ENCODE measurements at places on chromosomes 2 and 18. TPM values are rescaled to one million over a fixed set of nuclear protein-coding genes. Genes with fewer than 3 reads are reported as not detected.

DNA sequence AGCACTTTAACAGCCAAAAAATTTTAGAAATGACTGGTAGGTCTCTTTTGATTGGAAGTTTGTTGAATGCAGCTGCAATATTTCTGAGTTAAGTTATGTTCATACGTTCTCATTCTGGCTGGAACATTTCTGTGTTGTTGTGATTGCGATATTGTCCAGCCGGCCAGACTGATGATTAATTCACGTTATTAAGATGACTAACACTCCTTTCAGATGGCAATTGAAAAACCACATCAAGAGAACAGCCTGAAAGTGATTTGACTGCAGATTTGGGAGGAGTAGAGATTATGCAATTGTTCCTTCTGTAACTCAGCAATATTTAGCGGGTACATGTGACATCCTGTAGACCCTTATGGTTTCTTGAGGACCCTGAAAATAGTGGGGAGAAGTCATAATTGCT is 133.7 kb downstream of the FBXO15 start:
- DNase-seq, result peak; percentile 8

GRCh38 chr18:64311859-64312258 is 163.0 kb upstream of the LINC00305 start:
- DNase-seq, result no peak

- DNase-seq, result no peak
These were observed 13.6 kb downstream of the MRO start for GRCh38 chr18:50806208-50806616.

GRCh38 chr18:49857708-49858107 is 44.4 kb upstream of the ACAA2 start:
- DNase-seq, result no peak

- peak; percentile 94 for DNase-seq
These were observed 16.9 kb downstream of the STEAP3 start for GRCh38 chr2:119240311-119241204.

GRCh38 chr2:137255990-137256389 is 490.6 kb downstream of the THSD7B start:
- peak; percentile 6 for DNase-seq

DNA sequence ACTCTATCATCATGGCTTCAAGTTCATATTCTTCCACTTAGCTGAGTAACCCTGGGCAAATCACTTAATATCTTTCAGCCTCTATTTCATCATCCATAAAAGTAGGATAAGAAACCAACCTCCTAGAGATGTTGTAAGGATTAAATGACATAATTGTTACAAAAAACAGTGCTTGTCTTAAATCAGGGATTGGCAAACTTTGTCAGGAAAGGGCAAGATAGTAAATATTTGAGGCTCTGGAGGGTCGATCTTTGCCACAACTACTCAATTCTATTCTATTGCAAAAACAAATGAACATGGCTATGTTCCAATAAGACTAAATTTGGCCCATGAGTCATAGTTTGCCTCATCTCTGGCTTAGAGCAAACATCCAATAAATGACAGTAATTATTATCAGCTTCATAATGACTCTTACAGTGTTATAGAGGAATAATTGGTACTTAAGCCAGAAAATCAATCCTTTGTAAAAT is 184.7 kb downstream of the SATB2 start:
- DNase-seq, result peak; percentile 10

DNA sequence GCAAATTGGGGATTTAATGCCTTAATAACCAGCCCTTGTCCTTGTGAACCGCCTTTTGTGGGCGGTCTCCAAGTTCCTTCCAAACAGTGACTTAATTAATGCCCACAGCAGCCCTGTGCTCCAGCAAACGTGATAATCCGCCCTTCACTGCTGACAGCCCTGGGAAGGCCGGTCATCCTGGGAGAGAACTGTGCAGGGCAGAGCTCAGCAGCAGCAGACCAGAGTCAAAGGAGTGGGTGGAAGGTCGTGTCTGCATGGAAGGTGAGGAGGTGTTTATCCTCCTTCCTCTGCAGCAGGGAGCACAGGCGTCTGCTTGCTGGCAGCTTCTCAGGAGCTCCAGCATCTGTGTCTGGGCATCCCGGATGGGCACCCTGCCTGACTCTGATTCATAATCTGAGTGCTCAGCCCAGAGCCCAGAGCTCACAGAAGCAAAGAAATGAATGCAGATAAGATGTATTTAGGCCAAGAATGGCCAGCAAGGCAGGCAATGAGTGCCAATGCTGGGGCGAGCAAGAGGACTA is 270.0 kb upstream of the PXDN start:
- DNase-seq, result no peak

DNA sequence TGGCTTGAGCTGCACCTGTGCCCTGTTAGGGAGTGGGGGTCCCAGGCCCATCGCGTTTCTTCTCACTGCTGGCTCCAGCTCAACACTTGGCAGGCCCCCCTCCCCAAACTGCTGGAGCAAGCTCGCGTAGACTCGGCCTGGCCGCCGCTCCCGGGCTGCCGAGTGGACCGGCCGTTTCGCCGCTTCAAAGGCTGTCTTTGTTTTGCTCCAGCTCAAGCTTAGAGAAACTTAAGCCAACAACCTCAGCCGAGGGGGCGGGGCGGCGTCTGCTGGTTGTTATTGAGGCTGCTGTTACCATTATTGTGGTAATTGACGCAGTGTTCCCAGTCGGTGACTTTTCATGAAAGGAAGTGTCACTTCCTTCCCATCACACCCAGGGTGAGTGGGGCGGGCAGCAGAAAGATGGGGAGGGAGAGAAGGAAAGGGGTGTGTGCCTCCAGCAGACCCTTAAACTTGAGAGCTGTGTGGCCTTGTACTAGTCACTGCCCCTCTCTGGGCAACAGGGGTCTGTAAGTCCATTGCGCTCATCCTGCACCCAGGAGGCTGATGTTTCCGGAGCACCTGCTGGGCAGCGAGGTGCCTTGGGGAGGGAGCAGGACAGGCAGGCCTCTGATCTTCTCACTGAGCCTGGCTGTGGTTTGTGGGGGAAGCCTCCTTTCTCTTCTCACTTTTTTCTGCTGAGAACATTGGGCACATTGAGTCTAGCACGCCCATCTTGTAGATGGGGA is 2.1 kb downstream of the ARID5A start:
- DNase-seq, result no peak

GRCh38 chr2:145741636-145742035 is 1221.7 kb upstream of the ZEB2 start:
- DNase-seq, result no peak

DNA sequence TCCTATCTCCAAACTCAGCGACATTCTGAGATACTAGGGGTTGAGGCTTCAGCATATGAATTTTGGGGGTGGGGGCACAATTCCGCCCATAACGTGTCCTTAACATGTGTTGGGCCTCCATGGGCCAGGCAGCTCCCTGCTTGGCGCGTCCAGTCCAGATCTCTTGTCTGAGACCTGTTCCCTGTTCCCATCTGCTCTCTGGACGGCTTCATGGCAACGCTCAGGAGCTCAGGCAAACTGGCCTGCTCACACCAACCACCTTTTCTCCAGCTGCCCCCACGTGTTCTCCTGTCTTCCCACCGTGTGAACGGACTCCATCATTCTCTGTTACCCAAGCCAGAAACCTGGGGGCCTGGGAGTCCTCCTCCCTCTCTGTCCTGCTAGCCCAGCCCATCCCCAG is 36.4 kb downstream of the ACKR3 start:
- no peak for DNase-seq

DNA sequence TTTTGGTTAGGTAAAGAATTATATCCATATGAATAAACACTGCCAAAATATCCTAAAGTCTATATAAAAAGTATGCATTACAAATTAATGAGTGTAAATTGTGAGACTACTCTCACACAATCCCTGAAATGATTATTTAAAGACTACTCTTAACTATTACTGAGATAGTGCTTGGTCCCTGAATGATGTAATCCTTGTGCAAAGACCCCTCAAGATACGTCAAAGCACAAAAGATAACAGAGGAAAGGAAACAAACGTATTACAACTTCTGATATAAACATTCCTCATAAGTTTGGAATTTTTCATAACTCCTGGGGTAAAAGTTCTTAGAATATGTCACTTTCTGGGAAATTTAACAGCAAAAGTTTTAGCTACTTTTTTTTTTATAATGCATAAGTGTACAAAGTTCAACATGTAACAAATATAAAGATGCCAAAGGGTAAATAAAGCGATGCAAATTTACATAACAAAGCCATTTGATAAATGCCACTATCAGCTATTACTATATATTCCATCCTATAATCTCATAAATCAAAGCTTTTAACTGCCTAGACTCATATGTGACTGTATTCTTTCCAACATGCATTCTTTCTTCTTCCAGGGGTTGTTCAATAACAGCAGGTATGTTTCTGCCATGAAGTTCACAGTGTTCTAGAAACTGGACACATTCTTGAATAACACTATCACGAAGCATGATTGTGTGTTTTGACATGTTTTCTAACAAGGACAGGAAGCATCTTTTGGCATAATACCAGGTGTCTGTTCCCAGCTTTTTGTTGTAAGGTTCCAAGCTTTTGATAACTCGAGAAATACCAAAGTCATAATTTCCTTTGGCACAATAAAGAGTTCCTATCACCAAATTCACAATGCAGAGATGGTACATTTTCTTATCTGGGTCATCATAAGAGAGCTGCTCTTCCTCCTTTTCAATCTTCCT is 158.0 kb downstream of the AGPS start:
- DNase-seq, result no peak

DNA sequence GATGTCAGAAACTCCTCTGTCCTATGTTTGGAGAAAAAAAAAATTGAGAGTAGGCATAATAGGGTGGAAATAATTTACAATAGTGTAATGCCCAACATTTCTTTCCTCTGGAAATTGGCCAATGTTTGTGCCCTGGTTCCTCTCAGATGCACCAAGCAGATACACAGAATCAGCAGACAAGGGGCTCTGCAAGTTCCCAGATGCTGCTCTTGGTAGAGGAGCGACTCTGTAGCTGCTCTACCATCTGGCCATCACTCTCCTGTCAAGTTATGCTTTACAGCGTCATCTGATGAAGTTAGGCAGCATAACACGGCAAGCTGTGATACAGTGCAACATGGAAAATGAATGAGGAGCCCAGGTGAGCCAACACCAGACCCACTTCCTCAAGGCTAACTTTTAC is 1.6 kb downstream of the DYTN start:
- DNase-seq, result no peak

DNA sequence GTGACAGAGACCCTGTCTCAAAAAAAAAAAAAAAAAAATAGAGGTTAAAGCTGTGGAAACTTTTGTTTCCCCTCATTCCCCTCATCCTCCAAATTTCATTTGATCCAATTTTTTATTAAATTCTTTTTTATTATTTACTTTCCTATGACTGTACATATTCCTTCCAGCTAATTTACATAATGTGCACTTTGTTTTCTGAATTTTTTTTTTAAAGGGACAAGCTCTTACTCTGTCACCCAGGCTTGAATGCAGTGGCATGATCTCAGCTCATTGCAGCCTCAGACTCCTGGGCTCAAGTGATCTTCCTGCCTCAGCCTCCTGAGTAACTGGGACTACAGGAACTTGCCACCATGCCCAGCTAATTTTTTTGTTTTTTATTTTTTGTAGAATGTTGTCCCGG is 10.3 kb downstream of the ANKAR start:
- DNase-seq, result no peak

LRRC30 gene
- total RNA-seq, result not detected

B4GALT6 gene
- total RNA-seq, result 9.6 TPM

DLGAP1 gene
- total RNA-seq, result not detected

SLC23A3 gene
- 0.12 TPM for total RNA-seq

MCEE gene
- 7.3 TPM for total RNA-seq

PDE11A gene
- total RNA-seq, result 0.60 TPM

CCDC148 gene
- total RNA-seq, result 0.52 TPM

STAT4 gene
- total RNA-seq, result 4.3 TPM
